ENCODE measurements at places on chromosomes 3 and 15.

DNA sequence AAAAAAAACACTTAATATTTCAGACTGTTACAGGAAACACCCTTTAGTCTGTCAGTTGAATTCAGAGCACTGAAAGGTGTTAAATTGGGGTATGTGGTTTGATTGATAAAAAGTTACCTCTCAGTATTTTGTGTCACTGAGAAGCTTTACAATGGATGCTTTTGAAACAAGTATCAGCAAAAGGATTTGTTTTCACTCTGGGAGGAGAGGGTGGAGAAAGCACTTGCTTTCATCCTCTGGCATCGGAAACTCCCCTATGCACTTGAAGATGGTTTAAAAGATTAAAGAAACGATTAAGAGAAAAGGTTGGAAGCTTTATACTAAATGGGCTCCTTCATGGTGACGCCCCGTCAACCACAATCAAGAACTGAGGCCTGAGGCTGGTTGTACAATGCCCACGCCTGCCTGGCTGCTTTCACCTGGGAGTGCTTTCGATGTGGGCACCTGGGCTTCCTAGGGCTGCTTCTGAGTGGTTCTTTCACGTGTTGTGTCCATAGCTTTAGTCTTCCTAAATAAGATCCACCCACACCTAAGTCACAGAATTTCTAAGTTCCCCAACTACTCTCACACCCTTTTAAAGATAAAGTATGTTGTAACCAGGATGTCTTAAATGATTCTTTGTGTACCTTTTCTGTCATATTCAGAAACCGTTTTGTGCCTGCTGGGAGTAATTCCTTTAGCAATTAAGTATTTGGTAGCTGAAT is 17.9 kb downstream of the TMEM43 start:
- DNase-seq, result no peak

DNA sequence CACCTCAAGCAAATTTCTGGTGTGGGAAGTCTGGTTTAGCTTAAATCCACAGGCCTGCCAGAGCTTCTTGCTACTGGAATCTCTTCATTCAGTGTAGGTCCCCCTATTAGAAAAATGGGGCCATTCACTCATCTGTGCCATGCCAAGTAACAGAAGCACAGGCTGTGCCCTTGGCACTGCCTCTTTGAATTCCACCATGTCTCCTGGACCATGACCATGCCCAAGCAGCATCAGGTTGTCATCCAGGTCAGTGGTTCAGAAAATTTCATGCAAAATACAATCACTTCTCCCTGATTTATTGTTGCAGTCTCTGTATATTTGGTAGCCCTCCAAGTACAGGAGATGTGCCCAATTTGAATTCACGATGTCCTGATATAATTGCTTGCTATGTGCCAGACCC is 602.1 kb upstream of the ZNF385D start:
- no peak for DNase-seq

DNA sequence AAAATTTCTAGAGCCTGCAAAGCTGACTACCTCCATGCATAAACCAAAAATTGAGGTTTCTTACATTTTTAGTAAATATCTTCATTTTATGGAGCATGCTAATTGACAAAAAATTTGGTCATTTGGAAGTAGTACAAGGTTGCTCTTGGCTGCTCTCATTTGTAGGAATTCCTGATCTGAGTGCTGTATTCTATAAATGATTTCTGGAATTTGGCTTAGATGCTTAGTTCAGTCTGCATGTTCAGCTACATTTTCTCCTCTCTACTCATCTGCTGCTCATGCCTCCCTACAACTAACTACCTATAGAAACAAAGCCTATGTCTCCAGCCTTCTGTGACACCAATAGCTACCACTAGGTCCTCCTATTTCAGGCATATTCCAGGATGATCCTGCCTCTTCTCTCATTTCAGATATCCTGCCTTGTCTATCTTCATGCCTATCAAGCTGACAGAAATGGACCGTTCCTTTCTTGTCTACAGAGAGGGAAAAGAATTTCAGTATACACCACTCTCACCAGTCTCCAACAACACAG is 901.1 kb downstream of the TBL1XR1 start:
- DNase-seq, result no peak

- DNase-seq, result no peak
These were observed 51.7 kb downstream of the GPR149 start for GRCh38 chr3:154378311-154378710.

- no peak for DNase-seq
These were observed 262.0 kb downstream of the TUSC7 start for GRCh38 chr3:116971531-116971930.

DNA sequence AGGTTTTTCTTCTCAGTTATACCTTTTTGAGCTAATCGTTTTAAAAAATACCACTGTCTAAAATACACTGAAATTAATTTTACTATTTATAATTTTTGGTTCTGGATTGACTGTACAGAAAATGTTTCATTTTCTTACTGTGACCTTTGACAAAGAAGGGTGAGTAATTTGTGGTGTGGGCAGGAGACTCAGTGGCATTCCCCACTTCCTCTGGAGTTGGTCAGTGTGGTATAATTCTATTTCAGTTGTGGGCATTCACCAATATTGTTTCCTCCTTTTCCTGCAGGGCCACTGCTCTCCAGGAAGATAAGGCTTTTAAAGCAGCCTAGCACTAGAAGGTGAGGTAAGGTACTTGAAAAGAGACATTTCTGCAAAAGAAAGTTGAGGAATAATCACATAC is 6.5 kb downstream of the DAG1 start:
- no peak for DNase-seq

DNA sequence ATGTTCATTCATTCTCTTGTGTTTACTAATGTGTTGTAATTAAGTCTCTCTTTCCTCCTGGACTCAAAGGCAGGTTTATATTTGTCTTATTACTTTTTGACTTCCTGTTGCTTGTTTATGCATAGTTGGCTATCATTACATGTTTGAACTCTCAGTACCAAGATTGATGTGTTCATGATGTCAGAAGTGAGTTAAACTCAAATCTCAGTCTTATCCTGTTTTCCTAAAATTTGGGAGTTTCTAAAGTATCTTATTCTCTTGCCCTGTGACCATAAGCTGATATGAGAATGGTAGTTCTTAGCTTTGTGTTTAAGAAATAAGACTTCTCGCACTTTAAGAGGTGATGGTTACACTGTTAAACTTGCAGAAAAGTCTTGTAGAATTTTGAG is 5.2 kb downstream of the GLCE start:
- no peak for DNase-seq

All from COLO829 (cell line).